Prostate gland (tissue), 2 donors: ENCODE measurements at places on chromosomes 7 and 10.

- no peaks in the 10 kb centered on the region for H3K27me3 ChIP-seq
- H3K4me1 ChIP-seq = peaks cover 4% of the 10 kb centered on the region
- no peak overlapping the region for H3K4me3 ChIP-seq
These were observed 69.3 kb downstream of the SGMS1 start for GRCh38 chr10:50554376-50554994.

GRCh38 chr10:110498087-110498981 lies 627 bp downstream of the DUSP5 start:
- peak overlapping the region; percentile 52 for H3K4me3 ChIP-seq
- H3K27ac ChIP-seq = peak overlapping the region; percentile 35
- DNase-seq = no peak
- no peaks in the 10 kb centered on the region for H3K4me1 ChIP-seq
- H3K36me3 ChIP-seq = no peaks in the 10 kb centered on the region
- H3K27me3 ChIP-seq = no peaks in the 10 kb centered on the region

- no peak for DNase-seq
- H3K4me1 ChIP-seq = no peaks in the 10 kb centered on the region
- no peaks in the 10 kb centered on the region for H3K36me3 ChIP-seq
- no peak overlapping the region for H3K4me3 ChIP-seq
- H3K27me3 ChIP-seq = no peaks in the 10 kb centered on the region
These were observed 100.0 kb upstream of the EGR2 start for GRCh38 chr10:62916141-62916603.

- peak overlapping the region; percentile 83 for H3K4me3 ChIP-seq
- H3K36me3 ChIP-seq = no peaks in the 10 kb centered on the region
- DNase-seq = no peak
- H3K4me1 ChIP-seq = no peaks in the 10 kb centered on the region
- peak overlapping the region; percentile 92 for H3K27ac ChIP-seq
These were observed 1.0 kb downstream of the SEPHS1 start for GRCh38 chr10:13347043-13347499.

GRCh38 chr7:39260279-39260844 lies 282.7 kb downstream of the POU6F2 start:
- no peak for DNase-seq
- H3K27ac ChIP-seq = no peak overlapping the region
- H3K4me1 ChIP-seq = no peaks in the 10 kb centered on the region
- no peaks in the 10 kb centered on the region for H3K27me3 ChIP-seq
- H3K4me3 ChIP-seq = no peak overlapping the region

GRCh38 chr7:98810153-98810802 lies 59.5 kb downstream of the TMEM130 start:
- H3K4me1 ChIP-seq = no peaks in the 10 kb centered on the region
- no peak for DNase-seq
- no peak overlapping the region for H3K27ac ChIP-seq
- H3K27me3 ChIP-seq = no peaks in the 10 kb centered on the region

DNA sequence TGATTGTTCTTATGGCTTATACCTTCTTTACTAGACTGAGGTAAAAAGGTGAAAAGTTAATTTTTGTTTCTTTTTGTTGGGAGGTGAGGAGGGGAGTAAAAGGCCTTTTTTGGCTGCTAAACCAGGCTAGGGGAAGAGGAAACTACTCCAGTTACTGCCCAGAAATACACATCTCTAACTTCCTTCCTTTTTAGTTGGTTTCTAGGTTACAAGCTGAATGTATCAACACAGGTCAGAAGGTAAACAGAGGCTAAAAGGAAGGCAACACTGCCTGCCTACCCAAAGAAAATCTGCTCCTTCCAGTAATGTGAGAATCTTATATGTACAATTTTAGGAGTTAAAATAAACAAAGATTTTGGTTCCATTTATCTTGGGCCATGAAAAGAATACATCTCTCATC lies 140.4 kb downstream of the NRBF2 start:
- no peak for DNase-seq
- no peak overlapping the region for H3K27ac ChIP-seq
- no peak overlapping the region for H3K4me3 ChIP-seq
- H3K27me3 ChIP-seq = no peaks in the 10 kb centered on the region

GRCh38 chr7:131504157-131504899 lies 52.1 kb downstream of the PODXL start:
- no peaks in the 10 kb centered on the region for H3K36me3 ChIP-seq
- no peaks in the 10 kb centered on the region for H3K27me3 ChIP-seq
- no peak overlapping the region for H3K4me3 ChIP-seq
- DNase-seq = no peak
- no peaks in the 10 kb centered on the region for H3K4me1 ChIP-seq

- H3K36me3 ChIP-seq = no peaks in the 10 kb centered on the region
- no peak overlapping the region for H3K27ac ChIP-seq
- H3K27me3 ChIP-seq = no peaks in the 10 kb centered on the region
These were observed 64.6 kb downstream of the HERPUD2 start for GRCh38 chr7:35630024-35630972.

DNA sequence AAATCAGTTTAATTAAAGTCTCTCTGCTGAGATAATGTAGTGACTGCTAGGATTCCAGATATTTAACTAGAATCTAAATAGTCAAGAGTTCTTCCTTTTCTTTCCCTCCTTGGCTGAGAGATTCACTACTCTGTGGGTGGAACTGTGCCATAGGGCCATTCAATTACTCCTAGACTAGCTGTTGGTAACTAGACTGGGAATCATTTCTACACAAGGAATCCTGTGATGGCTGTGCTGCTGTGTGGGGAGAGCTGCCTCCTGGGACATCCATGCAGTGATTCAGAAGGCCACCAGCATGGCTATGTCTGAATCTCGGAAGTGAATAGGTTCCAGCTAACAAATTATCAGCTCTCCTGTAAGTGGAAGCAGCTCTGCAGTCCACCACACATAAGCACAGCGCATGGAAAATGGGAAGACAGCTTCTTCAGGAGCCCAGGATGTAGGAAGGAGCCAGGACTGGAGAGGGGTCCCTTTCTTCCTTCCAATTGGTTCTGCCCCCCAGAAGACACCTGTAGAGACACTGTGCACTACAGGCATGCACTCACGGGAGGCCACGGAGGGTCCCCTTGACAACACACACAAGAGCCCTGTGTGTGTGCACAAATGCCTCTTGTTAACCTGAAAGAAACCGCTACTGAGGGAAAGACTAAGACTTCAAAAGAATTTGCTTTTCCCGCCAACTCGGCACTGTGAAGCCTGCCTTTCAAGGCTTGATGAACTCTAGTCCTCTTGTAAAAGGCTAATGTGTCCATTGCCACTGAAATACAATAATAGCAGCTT lies 66.5 kb downstream of the SCRN1 start:
- H3K27ac ChIP-seq = no peak overlapping the region
- H3K4me1 ChIP-seq = no peaks in the 10 kb centered on the region
- no peaks in the 10 kb centered on the region for H3K27me3 ChIP-seq
- H3K4me3 ChIP-seq = no peak overlapping the region
- DNase-seq = no peak

DNA sequence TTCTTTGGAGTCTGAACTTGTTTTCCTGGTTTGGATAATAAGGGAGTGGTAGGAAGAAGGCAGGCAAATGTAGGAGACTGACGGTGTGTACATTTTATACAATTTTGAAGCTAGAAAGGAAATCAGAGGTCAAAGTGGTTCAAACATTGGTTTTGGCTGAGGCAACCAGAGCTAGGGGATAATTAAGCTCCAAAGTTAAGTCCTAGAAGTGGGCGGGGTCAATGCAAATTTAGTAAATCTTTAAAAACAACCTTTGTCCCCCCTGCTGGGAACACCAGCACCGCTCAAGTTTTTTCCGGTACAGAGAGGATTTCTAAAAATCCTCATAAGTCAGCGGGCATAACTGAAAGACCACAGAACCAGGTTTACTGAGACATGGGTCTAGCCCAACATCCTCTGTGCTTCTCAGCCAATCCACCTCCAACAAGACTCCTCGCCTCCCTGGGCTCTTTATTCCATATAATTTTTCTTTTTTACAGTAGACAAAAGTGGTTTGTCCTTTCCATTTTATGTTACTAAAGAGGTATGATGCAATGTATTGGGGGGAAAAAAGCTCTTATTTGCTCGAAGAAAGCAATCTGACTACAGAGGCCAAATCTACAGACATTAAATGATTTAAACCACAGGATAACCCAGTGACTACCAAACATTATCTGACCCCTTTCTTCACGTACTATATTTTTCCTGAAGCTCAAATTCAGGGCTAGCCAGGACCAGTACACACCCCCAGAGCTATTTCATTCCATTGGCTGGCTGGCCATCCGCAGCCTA lies 1.6 kb downstream of the GLUD1 start:
- H3K4me3 ChIP-seq = peak overlapping the region; percentile 83
- H3K36me3 ChIP-seq = no peaks in the 10 kb centered on the region
- peak overlapping the region; percentile 94 for H3K27ac ChIP-seq
- peak; percentile 59 for DNase-seq

DNA sequence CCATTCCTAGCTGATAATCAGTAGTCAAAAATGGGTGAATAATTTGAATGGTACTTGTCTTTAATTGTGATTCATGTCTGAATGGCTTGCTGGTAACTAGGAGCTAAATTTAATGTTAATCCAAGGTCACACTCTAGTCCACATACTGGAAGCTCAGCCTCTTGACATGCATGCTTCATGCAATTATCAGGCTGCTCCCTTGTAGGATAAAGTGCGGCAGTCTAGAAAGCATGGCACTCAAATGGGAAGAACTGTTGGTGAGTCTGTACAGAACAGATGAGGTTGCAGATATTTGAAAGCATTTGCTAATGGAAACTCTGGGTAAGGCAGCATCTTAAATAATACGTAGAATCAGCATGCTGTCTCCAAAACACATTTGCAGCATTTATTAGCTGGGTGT lies 499.4 kb downstream of the AUTS2 start:
- H3K36me3 ChIP-seq = no peaks in the 10 kb centered on the region
- no peak overlapping the region for H3K27ac ChIP-seq
- DNase-seq = no peak
- no peak overlapping the region for H3K4me3 ChIP-seq
- peaks cover 6% of the 10 kb centered on the region for H3K4me1 ChIP-seq

DNA sequence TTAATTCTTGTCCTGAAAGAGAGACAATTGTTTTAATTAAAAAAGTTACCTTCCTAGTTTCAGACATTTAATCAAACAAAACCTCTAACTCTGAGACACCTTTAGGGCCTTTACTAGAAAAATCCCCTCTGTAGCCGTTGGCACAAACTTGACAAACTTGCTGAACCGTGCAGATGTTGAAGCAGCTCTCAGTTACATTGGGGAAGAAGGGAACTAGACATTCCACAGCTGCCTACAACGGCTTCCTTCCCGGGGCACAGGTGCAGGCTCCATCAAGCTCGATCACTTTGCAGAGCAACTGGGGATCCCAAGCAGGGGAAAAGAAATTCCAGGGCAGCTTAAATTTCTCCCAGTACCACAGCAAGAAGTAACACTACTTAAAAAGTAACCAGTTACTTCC lies 141.3 kb downstream of the SKAP2 start:
- no peak overlapping the region for H3K4me3 ChIP-seq
- no peaks in the 10 kb centered on the region for H3K36me3 ChIP-seq
- H3K4me1 ChIP-seq = no peaks in the 10 kb centered on the region
- no peak overlapping the region for H3K27ac ChIP-seq
- no peaks in the 10 kb centered on the region for H3K27me3 ChIP-seq
- DNase-seq = no peak

GRCh38 chr10:65602182-65602865 lies 1323.5 kb upstream of the LRRTM3 start:
- H3K27me3 ChIP-seq = no peaks in the 10 kb centered on the region
- no peak overlapping the region for H3K27ac ChIP-seq
- H3K36me3 ChIP-seq = no peaks in the 10 kb centered on the region
- H3K4me1 ChIP-seq = no peaks in the 10 kb centered on the region

DNA sequence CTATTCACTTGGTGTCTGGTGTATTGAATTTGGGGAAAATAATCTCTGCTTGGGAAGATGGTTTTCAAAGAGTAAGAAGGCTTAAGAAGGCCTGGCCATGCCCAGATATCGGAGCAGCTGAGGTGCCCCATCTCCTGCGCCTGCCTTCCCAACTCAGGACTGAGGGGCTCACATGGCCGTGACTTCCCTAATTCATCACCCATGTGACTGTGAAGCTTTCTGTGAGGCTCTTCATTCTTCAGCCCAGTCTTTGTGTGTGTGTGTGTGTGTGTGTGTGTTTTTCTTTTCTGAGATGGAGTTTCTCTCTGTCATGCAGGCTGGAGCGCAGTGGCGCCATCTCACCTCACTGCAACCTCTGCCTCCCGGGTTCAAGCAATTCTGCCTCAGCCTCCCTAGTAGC lies 53.2 kb downstream of the PROSER2 start:
- H3K36me3 ChIP-seq = no peaks in the 10 kb centered on the region
- H3K4me3 ChIP-seq = no peak overlapping the region
- H3K27ac ChIP-seq = peak overlapping the region; percentile 85
- no peak for DNase-seq
- peaks cover 21% of the 10 kb centered on the region for H3K4me1 ChIP-seq
- H3K27me3 ChIP-seq = no peaks in the 10 kb centered on the region

DNA sequence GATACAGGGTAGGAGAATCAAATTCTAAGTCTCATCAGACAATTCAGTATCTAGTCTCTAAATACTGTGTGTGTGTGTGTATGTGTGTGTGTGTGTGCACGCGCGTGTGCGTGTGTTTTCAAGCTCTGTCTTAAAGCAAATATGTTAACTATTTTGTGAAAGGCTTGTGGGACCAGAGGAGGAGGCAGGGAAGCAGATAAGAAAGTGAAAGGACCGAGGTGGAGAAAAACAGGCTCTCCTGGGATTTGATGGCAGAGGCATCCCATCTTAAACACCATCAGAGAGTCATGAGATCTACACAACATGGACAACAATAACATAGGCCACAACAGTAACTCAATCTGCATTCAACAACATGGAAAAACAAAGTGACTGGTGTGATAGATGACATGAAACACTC lies 67.1 kb downstream of the PIP4K2A start:
- H3K27ac ChIP-seq = no peak overlapping the region
- DNase-seq = no peak
- H3K36me3 ChIP-seq = no peaks in the 10 kb centered on the region
- H3K27me3 ChIP-seq = no peaks in the 10 kb centered on the region
- H3K4me1 ChIP-seq = no peaks in the 10 kb centered on the region
- no peak overlapping the region for H3K4me3 ChIP-seq

- H3K27ac ChIP-seq = no peak overlapping the region
- H3K4me1 ChIP-seq = no peaks in the 10 kb centered on the region
- H3K36me3 ChIP-seq = no peaks in the 10 kb centered on the region
- no peak overlapping the region for H3K4me3 ChIP-seq
- DNase-seq = no peak
- no peaks in the 10 kb centered on the region for H3K27me3 ChIP-seq
These were observed 34.6 kb downstream of the BAZ1B start for GRCh38 chr7:73487486-73487885.

- no peak overlapping the region for H3K4me3 ChIP-seq
- H3K36me3 ChIP-seq = no peaks in the 10 kb centered on the region
- H3K27ac ChIP-seq = no peak overlapping the region
- H3K4me1 ChIP-seq = no peaks in the 10 kb centered on the region
These were observed 33.6 kb upstream of the HERPUD2 start for GRCh38 chr7:35728412-35729060.

GRCh38 chr10:71456631-71457030 lies 59.9 kb downstream of the CDH23 start:
- DNase-seq = no peak
- H3K27ac ChIP-seq = no peak overlapping the region
- no peaks in the 10 kb centered on the region for H3K27me3 ChIP-seq
- no peaks in the 10 kb centered on the region for H3K36me3 ChIP-seq
- no peaks in the 10 kb centered on the region for H3K4me1 ChIP-seq
- no peak overlapping the region for H3K4me3 ChIP-seq

- H3K27ac ChIP-seq = no peak overlapping the region
- no peaks in the 10 kb centered on the region for H3K36me3 ChIP-seq
- peaks cover 14% of the 10 kb centered on the region for H3K4me1 ChIP-seq
- peak; percentile 27 for DNase-seq
- no peak overlapping the region for H3K4me3 ChIP-seq
- no peaks in the 10 kb centered on the region for H3K27me3 ChIP-seq
These were observed 14.6 kb downstream of the SND1 start for GRCh38 chr7:127666602-127667001.

- H3K27ac ChIP-seq = no peak overlapping the region
- H3K4me1 ChIP-seq = no peaks in the 10 kb centered on the region
- no peaks in the 10 kb centered on the region for H3K27me3 ChIP-seq
These were observed 53.0 kb downstream of the PHF14 start for GRCh38 chr7:11026452-11027359.
